Activated T-cell treated with anti-CD3 and anti-CD28 coated beads for 24 hours (primary cell): ENCODE measurements at places on chromosomes 5 and 9.

DNA sequence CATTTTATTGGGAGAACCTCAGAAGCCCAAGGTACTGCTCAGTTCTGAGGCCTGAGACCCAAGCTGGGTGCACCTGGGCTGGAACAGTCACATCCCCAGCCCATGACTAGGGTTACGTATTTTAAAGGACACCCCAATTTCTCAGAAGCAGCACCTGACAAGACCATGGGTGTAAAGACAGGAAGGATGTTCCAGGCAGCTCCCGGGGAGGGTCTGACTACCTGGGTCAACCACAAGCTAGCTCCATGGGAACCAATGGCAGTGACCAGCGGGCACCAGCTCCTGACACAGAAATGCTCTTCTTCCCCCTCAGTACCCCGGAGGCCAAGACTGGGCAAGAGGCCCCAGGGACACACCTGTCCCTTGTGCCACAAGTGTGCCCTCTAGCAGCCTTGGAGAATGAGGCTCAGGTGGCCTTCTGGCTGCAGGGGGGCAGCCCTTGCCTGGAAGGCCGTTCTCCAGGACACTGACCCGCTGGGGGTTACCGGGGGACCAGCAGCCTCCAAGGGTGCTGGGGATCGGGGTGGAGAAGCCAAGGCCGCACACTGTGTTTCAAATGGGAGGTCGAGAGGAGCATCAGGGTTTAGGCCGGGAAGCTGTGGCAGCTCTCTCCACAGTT, 52.6 kb downstream of the IPPK start:
- DNase-seq, result no peak

- no peak for DNase-seq
Measured at GRCh38 chr9:26725573-26725972, 167.0 kb downstream of the CAAP1 start.

GRCh38 chr5:107618242-107618641, 52.5 kb downstream of the EFNA5 start:
- DNase-seq, result no peak

- DNase-seq, result no peak
Measured at GRCh38 chr5:170483701-170484458, 19.9 kb upstream of the KCNIP1 start.

- no peak for DNase-seq
Measured at GRCh38 chr9:87119328-87119881, 172.1 kb upstream of the GAS1 start.

- no peak for DNase-seq
Measured at GRCh38 chr9:133584559-133585476, 24.4 kb downstream of the FAM163B start.

DNA sequence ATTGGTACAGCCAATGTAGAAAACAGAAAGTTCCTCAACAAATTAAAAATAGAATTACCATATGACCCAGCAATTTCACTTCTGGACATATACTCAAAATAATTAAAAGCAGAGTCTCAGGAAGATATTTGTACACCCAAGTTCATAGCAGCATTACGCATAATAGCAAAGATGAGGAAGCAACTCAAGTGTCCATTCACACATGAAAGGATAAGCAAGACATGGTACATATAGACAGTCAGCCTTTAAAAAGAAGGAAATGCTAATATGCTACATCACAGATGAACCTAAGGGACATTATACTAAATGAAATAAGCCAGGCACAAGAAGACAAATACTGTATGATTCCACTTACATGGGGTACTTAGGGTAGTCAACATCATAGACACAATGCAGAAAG, 76.7 kb downstream of the ANXA2R start:
- no peak for DNase-seq

- DNase-seq, result no peak
Measured at GRCh38 chr9:89531766-89532165, 33.9 kb upstream of the SEMA4D start.

- no peak for DNase-seq
Measured at GRCh38 chr5:139816566-139816965, 21.0 kb downstream of the PSD2 start.
